Activated naive CD4-positive, alpha-beta T cell treated with anti-CD3 and anti-CD28 coated beads, Interleukin-2, amount 50 U/mL, for 72 hours (primary cell): ENCODE measurements at places on chromosomes 6 and 20.

DNA sequence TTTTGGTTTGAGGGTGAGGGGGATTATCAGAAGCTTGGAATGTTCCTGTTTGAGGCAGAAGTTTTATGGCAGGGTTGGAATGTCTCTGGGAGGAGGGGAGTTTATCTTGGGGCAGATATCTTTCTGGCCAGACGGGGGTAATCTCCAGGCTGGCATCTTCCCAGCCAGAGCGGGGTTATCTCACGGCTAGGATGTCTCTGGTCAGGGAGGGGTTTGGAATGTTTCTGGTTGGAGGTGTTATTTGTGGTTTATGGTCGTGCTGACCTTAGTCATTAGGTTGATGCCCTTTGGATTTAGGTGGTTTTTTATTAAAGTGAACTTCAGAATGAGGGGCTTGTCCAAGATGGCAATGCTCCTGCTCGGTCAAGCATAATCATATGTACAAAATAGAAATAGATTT, 14.8 kb downstream of the PGK2 start:
- no peak for DNase-seq

GRCh38 chr6:122154912-122155575, 244.4 kb upstream of the HSF2 start:
- no peak for DNase-seq

- DNase-seq: no peak
Observed at GRCh38 chr20:52814371-52814770, 157.8 kb upstream of the TSHZ2 start.

- no peak for DNase-seq
Observed at GRCh38 chr6:166026586-166027126, 141.0 kb downstream of the TBXT start.

GRCh38 chr6:63458480-63459115, 113.7 kb upstream of the LOC128125822 start:
- DNase-seq: no peak

- no peak for DNase-seq
Observed at GRCh38 chr6:135540207-135540840, 42.8 kb upstream of the AHI1 start.

DNA sequence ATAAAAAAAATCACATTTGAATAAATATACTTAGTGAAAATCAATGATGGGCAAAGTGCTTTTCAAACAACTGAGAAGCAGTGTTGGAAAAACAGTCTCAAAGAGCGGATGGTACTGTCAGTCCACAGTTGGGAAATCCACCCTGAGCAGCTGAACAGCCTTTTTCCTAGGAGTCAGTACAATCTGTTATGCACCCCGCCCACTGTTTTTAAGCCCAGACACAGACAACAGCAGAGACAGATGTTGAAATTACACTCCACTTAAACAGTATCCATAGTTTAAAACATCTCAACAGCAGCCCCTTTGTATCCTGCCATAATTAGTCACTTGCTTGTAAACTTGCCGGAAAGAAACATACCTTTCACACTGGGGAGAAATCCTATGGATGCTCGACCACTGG, 372 bp downstream of the KIAA0408 start:
- no peak for DNase-seq

GRCh38 chr20:41356951-41357350, 9.7 kb downstream of the EMILIN3 start:
- no peak for DNase-seq

DNA sequence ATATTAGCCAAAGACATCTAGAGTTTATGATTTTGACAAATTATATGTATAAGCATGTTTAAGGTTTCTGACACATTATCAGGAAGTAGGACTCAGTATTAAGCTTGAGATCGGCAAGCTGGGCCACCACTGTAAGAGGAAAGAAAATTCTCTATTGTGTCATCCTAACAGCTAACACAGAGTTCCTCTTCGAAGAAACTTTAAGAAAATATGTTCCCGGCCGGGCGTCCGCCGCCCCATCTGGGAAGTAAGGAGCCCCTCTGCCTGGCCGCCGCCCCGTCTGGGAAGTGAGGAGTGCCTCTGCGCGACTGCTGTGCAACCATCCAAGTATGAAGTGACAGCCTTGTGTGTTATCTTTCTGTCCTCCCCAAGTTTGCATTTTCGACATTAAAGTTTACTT, 23.0 kb downstream of the USP49 start:
- DNase-seq: no peak

DNA sequence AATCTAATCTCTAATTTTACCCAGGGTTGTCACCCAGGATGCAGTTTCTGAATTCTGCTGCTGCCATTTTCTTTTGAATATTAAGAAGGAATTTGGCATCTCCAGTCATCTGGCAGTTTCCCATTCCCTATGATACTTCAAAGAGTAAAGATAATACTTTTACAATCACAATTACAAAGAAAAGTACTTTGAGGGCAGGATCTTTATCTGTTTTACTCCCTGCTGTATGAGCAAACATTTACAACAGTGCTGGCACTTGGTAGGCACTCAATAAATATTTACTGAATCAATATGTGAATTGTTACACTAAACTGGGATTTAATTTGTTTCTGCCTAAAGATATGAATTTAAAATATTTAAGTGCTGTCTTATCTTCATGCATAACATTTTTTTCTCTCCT, 224.9 kb downstream of the EPHA7 start:
- no peak for DNase-seq

DNA sequence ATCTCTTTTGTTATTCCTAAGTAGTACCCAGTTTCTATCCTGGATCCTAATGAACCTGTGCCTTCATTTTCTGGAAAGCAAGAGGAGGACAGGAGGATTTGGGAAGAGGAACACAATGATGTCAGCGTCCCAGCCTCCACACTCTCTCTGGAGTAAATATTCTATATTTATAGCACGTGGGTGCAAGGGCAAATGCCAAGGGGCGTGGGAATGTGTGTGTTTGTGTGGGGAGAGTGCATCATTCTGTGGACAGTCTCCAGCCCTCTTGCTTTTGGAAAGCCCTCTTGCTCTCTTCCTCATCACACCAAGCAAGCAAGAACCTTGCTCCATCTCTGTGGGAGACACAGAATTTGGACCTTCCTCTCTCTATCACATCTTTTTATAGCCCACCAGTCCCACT, 103.2 kb upstream of the EMILIN3 start:
- no peak for DNase-seq

- DNase-seq: no peak
Observed at GRCh38 chr6:71334768-71335167, 46.2 kb downstream of the OGFRL1 start.

DNA sequence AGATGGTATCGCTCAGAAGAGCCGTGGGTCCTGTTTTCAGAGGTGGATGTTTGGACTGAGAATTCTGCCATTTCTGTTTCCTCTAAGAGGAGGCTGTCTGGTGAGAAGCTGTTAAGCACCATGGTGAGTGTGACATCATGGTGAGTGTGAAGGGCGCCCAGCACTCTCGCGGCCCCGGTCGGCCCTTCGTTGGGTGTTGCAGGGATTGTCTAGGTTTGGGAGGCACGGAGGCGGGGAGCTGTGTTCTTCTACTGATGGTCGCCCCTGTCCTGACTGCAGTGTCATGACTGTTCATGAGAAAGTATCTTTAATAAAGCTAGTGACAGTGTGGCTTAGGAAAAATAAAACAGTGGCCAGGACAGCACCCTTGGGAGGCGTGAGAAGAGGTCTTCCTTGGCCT, 70.4 kb downstream of the NOL4L start:
- DNase-seq: no peak

DNA sequence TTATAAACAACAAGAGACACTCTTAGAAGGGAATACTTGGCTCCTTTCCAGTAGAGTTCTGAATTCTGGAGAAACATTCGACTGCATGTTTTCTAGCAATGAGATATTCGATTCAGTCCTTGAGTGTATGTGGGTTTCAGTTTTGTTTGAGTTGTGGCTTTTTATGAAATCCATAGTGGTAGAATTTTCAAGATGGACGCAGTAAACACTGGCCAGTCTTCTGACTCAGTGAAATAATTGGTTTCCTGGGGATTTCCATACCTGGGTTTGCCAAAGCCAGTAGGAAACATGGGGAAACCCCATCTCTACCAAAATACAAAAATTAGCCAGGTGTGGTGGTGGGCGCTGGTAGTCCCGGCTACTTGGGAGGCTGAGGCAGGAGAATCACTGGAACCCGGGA, 273.5 kb upstream of the PLCB4 start:
- no peak for DNase-seq

DNA sequence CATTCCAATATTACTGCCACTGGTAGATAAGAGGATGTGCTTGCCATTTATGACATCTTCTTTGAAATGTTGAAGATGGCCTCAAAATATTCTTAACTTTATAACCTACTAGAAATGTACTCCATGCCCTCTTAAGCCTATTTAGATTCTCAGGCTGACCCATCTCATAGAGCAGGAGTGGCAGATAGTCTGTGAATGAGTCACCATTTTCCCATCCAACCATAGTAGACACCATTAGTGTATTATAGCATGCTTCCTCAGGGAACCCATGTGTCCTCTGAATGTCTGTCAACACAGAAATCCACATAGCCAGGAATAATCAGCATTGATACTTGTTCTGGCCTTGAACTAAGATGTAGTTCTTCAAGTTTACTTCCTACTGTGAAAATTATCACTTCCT, 150.2 kb downstream of the IMPG1 start:
- DNase-seq: no peak

DNA sequence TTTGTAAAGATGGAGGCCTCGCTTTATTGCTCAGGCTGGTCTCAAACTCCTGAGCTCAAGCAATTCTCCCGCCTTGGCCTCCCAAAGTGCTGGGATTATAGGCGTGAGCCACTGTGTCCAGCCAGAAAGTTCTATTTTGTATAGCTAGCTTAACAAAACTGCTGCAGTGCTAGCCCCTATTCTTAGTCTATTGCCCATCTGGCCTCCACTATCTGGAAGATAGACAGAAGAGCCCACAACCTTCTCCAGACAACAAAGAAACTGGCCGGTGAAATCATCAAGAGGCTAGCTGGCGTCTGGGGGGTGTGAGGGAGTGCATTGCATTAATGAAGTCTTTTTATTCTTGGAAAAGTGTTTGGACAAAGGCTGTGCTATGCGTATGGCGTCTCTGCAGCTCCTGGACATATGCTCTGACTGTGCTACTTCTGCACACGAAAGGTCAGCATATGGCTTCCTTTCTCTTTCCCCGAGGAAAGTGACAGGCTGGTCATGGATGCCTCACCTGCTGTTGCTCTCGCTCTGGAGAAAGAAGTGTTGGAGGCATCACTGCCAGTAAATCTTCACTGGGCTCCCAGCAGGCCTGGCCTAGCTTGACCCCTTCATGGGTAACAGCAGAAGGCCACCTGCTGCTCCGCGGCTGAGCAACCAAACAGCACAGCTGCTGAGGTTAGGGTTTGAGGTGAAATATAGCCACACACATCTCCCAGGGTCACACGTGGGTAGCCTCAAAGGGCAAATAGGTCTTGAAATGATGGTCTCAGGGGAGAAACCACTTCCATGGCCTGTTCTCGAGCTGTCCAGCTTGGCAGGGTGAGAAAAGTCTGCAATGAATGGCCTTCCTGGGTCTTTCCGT, 95.1 kb upstream of the IYD start:
- no peak for DNase-seq

- no peak for DNase-seq
Observed at GRCh38 chr6:122740936-122741335, 38.6 kb upstream of the FABP7 start.

- DNase-seq: no peak
Observed at GRCh38 chr6:159916752-159917151, 26.0 kb downstream of the MAS1 start.

DNA sequence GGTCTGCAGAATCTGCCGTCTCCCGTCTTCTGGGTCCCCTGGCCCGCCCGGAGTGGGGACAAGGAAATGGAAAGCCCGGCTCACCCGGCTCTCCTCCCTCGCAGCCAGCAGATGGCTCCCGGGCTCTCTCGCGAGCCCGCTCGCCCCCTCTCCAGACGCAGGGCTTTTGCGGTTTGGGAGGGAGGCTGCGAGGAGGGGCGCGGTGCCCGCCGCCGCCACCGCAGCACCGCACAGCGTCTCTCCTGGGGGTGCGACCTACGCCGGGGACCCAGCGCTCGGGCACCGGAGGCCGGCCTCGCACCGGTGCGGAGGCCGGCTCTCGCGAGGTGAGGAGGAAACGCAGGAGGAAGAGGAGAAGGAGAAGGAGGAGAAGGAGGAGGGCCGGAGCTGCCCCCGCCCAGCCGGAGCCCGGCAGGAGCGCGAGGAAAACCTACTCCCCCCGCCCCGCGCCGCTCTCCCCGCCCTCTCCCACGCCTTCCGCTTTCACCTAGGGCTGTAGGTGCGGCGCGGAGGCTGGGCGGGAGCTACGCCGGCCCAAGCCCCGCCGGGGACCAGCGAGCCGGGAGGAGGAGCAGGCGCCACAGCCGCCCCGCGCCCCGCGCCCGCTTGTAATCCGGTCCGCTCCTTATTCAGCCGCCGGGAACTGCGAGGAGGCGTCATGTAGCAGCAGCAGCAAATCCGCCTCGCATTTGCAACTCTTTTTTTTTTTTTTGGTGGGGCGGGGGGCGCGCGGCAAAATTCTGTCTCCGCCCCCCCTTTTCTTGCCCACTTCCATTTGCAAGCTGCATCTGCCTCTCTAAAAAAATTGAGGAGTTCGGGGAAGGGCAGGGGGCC, at the start of gene CARMIL1:
Gene CARMIL1, plus strand, starts transcription at position 461 of the 834 bp plus-strand sequence. CDS start 422 bp downstream, outside the sequence.
- peak; percentile 76 for DNase-seq

- DNase-seq: no peak
Observed at GRCh38 chr6:145332011-145332410, 403.3 kb downstream of the EPM2A start.

- DNase-seq: no peak
Observed at GRCh38 chr6:85041376-85041775, 277.0 kb upstream of the TBX18 start.

- no peak for DNase-seq
Observed at GRCh38 chr6:17156112-17156921, 54.5 kb downstream of the STMND1 start.

GRCh38 chr6:109237077-109237985, 142.0 kb downstream of the CEP57L1 start:
- DNase-seq: no peak

DNA sequence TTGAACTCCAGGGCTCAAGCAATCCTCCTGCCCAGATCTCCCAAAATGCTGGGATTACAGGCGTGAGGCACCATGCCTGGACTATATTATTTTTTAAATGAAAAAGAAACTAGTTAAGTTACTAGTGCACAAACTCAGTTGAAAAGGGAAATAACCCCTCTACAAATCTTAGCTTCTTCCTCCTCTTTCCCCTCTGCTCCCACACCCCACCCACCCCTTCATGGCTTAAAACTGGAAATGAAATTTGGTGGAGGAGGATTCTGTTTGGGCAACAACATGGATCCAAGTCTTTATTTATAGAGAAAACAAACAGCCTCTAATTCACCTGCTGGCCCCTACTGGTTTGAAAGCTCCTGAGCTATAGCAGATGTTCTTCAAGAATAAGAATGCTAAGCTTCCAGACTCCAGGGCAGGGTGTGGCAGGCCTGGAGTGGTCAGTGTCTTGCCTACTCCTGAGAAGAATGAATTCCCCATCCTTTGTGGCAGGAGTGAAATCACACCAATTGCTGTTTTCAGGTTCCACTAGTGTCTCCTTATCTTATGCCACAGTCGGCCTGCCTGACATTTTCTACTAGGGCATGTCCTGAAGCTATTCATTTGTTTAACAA, 73.5 kb downstream of the ZFP64 start:
- DNase-seq: no peak

- DNase-seq: no peak
Observed at GRCh38 chr6:139006477-139006876, 18.4 kb upstream of the REPS1 start.

GRCh38 chr6:43290905-43291355, 7.1 kb upstream of the SLC22A7 start:
- DNase-seq: no peak

- DNase-seq: no peak
Observed at GRCh38 chr6:29839917-29840316, 12.3 kb downstream of the HLA-G start.

- no peak for DNase-seq
Observed at GRCh38 chr6:113480616-113481015, 376.5 kb upstream of the MARCKS start.

GRCh38 chr6:54758340-54758739, 88.2 kb upstream of the FAM83B start:
- DNase-seq: no peak
